ENCODE measurements at places on chromosomes 1 and 21.

DNA sequence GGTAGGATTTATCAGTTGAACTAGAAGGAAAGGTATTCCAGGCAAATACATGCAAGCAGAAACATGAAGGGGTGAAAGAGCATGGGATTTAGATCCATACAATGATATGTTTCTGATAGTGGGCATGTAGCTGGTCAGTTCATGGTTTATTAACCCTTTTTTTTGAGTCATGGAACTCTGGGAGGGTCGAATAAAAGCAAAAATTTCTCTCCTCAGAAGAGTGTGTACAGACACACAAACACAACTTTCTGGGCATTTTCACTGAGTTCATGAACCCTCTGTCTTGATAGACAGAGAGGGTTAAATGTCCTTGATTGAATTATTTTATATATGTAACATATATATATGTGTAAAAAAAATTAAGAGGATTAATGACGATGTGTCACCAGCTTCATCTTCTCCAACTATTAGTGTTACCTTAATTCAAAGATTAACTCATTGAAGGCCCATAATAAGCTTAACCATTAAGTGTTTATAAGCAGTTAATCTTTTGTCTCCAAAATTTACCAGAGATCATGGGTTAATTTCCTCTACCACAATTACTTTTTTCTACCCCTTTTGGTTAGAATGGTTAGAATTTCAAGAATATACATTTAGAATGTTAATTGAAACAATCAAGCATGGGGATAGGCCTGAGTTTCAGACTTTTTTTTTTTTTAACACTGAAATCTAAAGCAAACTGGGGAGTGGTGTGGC, 4.6 kb downstream of the JUN start:
- no peak for DNase-seq

GRCh38 chr21:24781146-24781545, 826.1 kb downstream of the MRPL39 start:
- DNase-seq: no peak

DNA sequence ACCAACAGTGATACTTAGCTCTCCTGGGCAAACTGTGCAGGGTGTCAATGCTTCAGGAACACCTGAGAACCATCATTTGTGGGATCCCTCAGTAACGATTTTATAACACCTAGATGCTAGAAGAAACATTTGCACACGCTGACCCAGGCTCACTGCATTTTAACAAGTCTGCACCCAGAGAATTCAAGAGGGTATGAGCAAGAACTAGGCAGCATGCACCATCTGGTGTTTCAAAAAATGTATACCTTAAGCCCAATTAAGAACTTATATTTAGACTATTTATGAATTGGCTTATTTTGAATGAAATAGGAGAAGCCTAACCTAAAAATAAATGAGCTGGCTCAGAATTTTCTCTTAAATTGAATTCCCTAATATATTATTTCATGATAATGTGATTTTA, 400.5 kb downstream of the GPATCH2 start:
- no peak for DNase-seq

DNA sequence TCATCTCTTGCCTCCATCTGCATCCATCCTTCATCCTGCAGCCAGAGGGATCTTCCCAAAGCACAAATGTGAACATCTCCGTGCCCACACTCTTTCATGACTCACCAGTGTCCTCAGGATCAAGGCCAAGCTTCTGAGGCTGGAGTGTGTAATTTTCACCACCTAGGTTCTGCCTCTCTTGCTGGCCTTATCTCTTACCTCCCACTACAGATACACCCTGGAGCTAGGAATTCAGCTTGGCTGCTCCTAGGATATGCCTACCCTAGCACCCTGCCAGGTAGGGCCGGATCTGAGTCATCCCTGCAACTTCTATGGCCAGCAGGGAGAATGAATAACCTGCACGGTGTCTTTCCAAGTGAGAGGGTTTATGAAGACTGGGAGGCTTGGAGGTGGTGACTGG, 208.7 kb upstream of the CSF3R start:
- no peak for DNase-seq

GRCh38 chr1:106846656-106847055, 209.8 kb upstream of the PRMT6 start:
- DNase-seq: no peak
